Left renal pelvis (tissue), 4 donors: ENCODE measurements at places on chromosomes 1 and 21. TPM values are rescaled to one million over a fixed set of nuclear protein-coding genes. Genes with fewer than 3 reads are reported as not detected.

Gene UBR4
- polyA plus RNA-seq = 98.2 TPM

Gene CHI3L1
- polyA plus RNA-seq = 12.3 TPM

Gene ARMH1
- polyA plus RNA-seq = 5.6 TPM

Gene CCDC24
- 3.2 TPM for polyA plus RNA-seq

Gene RGS8
- polyA plus RNA-seq = 0.07 TPM

DNA sequence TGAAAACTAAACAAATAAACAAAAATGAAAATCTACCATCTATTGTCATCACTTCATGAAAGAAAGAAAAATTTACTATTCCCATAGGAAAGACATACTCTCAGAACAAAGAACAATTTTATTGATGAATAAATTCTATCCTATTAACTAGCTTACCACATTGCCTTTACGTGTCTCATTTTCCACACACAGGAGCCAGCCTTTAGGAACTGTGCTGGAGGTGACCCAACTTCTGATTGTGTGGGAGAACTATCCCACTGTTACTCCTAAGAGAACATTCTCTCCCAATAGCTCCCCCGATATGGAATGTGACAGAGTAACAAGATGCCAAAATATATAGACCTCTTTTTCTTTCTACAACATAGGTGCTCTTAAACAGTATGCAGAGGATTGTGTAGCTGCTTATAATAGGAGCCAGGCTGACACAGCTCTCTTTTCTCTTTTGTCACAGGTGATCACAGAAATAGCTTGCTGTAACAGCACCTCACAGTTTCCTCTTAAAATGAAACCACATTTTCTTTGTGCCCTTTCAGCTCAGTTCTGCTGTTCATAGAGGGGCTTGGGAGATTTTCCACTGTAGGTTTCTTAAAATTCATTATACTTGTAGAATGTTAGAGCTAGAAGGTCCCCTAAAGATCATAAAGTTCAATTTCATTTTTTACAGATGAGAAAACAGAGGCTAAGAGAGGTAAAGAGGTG, 35.5 kb downstream of the C21orf91 start:
- no peak for DNase-seq

Gene EXO1
- polyA plus RNA-seq = 13.2 TPM

Gene GNAT2
- not detected for polyA plus RNA-seq

DNA sequence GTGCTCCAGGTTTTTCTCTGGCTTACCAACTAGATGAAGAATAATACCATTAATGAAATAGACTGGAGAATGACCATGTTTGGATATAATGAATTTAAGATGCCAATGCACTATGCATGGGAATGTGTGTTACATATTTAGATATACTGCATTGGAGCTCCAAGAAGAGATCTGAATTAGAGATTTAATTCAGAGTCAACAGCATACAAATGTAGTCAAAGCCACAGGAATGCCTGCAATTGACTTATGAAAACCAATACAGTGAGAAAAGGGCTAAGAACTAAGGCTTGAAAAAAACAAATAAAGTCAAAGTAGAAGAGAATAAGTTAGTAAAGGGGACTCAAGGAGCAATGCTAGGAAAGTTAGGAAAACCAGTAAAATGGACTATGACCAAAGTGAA, 59.1 kb downstream of the USP24 start:
- no peak for DNase-seq

GRCh38 chr1:218492874-218493273, 147.7 kb downstream of the TGFB2 start:
- DNase-seq = no peak

DNA sequence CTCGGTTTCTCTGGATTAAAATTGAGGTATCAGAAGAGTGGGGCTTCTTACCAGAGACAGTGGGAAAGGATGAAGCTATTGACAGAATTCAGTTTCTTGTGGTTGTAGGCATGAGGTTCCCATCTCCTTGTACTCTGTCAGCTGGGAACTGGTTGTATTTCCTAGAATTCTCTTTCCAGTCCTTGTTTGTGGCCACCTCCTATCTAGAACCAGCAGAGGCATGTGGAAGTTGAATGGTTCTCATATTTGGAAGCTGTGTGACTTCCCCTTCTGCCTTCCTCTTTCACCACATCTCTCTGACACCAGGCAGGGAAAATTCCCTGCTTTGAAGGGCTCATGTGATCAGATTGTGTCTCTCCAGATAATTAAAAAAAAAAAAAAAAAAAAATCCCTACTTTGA, 457.7 kb upstream of the ADAMTS5 start:
- no peak for DNase-seq

DNA sequence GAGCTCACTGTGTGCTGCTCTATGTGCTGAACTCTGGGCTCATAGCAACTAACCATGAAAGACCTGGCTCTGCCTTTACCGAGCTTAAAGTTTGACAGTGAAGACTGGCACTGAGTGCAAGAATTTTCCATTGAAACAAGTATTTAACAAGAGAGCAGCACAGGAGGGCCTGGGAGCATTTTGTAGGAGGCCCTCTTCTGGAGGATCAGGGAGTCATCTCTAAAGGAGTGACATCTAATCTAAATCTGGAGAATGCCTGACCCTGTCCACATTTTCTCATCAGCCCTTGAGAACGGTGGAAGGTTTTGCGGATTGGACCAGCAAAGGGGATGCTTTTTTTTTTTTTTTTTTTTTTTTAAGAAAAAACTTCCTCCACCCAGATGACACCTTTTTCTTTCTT, 150.8 kb downstream of the ROR1 start:
- DNase-seq = no peak

GRCh38 chr21:45867041-45867666, 114.4 kb upstream of the COL6A1 start:
- DNase-seq = no peak

- no peak for DNase-seq
Measured at GRCh38 chr1:94000510-94001282, 91.5 kb upstream of the GCLM start.

Gene CLCA2
- not detected for polyA plus RNA-seq

- no peak for DNase-seq
Measured at GRCh38 chr1:180851995-180852887, 60.5 kb upstream of the KIAA1614 start.

Gene CATSPERE
- 1.3 TPM for polyA plus RNA-seq

GRCh38 chr1:27569088-27569460, 34.9 kb downstream of the AHDC1 start:
- no peak for DNase-seq
